ENCODE measurements at places on chromosomes 4 and X.

GRCh38 chr4:23113104-23113503 lies 420.4 kb downstream of the GBA3 start:
- no peak for DNase-seq

GRCh38 chrX:125895518-125895917 lies 270.6 kb downstream of the DCAF12L2 start:
- DNase-seq = no peak

DNA sequence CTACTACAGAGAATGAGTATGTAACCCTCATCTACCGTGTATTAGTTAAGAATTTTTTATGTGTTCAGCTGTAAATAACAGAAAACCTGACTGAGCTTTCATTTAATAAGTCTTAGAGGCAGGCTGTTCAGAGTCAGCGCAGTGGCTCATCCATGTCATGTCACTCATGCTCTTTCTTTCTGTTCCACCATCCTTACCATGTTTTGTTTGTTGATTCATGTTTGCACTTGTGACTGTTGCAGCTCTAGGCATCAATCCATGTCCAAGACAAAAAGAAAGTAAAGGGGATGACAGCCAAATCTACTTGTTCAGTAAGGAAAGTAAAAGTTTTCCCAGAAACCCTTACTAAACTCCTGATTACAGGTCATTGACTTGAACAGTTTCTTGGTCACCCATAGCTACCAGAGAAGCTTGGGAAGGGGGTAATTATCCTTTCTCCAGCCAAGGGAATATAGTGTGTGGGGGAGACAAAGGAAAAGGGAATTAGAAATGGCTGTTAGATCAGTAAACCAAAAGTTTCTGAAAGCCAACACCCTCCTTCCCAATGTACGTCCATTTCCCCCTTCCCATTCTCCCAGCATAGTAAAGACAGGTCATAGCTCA lies 9.0 kb downstream of the ART3 start:
- DNase-seq = no peak

- DNase-seq = no peak
Observed at GRCh38 chrX:40543661-40544328, 37.0 kb upstream of the ATP6AP2 start.

DNA sequence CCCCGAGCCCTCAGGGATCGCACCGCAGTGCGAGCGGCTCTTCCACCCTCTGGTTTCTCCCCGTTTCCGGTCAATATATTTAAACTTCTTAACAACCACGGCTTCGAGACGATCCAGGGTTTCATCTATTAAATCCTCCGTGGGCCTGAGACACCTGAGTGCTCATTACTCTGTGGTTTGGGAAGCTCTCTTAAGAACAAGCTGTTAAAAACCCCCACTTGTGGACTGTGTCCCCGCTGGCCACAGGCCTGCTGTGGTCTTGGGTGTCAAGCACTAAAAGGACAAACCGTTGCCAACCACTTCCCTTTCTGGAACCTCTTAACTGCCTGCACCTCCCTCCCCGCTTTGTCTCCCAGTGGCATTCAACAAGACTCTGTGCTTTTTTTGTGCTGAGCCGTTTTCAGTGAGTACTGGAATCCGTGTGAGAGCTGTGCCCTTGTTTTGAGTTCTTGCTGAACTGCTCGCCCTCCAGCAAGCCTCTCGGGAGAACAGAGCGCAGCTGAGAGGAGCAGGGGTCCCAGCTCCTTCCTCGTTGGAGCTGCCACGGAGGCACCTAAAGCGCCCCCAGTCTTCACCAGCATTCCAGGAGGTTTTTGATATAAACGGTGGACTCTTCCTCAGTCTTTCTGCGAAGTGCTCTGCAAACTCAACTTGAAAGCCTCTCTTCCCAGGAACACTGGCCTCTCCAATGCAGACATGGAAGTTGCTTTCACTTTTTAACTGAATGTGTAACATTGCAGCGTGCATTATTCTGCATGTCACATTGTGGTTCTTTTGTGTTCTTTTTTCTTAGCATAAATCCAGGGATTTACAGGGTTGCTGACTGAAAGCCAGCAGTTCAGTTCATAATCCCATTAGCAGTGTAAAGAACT lies 691 bp upstream of the IGFBP7 start:
- peak; percentile 24 for DNase-seq

DNA sequence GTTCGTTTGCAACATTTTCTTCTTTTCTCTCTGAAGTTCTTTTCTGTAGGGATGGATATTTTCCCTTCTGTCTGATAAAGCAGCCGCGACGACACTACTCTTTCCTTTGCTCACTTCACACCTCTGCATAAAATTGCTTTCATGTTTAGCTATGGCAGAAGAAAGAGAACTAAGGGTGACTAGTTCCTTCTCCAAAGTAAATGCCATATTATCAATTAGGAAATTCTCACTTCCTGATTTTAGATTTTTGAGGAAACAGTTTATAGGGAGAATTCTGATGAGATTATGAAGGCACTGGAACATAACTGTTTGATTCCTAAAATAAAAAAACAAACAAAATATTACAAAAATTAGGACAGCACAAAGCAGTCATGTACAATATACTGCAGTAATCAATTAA lies 29.2 kb downstream of the FANCB start:
- DNase-seq = no peak

GRCh38 chr4:1375761-1376322 lies 28.8 kb downstream of the UVSSA start:
- peak; percentile 42 for DNase-seq

DNA sequence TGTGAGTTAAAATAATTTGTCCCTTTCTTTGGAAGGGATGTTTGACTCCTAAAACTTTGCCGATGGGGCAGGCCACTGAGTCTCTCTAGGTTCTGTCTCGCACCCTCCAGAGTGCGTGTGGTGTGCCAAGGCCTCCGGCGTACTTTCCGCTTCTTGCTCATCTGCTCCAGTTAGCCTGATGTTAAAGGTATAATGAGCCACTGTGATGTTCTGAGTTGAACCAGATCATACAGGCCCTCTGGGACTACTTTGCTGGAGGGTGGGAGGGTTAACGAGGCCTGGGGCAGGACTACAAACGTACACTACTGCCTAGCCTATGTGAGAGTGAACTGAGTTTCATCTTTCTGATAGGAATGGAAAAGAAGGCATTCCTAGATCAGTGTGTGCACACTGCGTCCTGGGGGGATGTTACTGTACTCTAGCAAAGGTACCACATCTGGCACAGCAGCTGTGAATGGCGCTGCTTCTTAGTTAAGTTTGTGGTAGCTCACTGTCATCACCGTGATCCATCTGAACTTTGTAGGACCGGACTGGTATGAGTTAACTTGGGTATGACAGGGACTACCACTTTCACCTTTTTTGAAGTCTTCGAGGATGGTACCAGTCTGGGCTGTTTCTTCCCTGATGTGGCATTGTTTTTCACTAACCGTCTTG lies 60.2 kb downstream of the RGS12 start:
- no peak for DNase-seq

- DNase-seq = no peak
Observed at GRCh38 chr4:147735413-147736301, 3.8 kb downstream of the ARHGAP10 start.

GRCh38 chrX:153414856-153415510 lies 3.7 kb downstream of the ZFP92 start:
- no peak for DNase-seq

DNA sequence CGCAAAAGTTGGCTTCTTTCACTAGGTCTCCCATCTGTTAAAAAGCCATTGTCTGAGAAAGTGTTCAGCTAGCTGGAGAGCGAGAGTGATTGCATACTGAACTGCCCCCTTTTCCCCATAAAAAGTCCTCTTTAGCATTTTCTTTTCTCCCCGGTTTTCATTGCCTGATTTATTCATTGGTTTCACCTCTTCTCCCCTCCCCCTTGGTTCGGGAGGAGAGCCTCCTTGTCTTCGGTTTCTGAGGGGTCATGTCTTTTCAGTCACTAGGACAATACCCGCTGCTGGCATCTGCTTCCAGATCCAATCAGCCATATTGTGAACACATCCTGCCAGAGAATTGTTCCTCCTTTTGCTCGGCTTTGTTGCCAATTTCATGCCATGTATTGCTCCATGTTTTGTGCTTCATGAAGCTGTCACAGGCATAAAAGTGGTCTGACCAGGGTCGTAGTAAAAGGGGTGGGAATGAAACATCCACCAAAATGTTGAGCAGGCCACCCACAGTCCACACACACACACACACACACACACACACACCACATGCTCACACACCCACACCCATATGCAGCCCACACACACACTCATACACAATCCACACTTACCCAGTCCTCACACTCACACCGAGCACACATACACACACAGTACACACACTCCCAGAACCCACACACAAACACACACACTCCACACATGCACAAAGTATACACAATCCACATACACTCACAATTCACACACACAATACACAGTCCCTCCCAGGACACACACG lies 136.0 kb downstream of the NKX6-1 start:
- DNase-seq = no peak

DNA sequence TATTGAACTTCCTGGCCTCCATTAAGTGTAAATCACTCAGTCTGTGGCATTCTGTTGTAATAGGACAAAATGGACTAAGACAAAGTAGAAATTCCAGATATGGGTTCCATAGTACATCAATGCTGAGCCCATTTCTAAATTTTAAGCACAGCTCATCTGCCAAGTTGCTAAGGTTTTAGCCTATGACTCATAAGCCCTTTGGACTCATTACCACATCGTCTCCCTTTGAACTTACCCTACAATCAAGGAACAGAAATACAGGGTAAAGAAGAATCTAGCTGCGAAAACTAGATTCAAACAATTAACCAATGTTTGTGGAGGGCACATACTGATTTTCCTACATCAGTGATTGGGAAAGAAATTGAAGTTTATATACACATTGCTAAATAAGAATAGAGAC lies 31.8 kb downstream of the NAA11 start:
- DNase-seq = no peak

DNA sequence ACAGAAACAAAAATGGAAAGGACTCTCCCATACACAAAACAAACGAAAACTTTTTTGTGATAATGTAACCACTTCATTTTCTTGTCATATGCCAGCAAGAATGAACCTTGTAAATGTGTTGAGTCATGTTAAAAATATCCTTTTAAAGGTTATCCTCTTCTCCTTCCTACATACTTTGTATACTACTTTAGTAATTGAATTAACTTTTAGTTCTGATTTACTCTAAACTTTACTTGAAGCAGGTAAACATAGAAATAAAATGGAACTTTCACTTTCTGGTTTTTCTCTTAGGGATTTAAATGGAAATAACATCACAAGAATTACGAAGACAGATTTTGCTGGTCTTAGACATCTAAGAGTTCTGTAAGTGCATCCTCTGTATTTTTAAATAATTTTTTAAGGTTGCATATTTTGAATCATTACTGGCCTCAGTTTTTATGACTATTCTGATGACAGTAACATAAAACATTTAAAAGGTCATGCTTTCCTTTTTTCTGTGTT lies 4.7 kb downstream of the SLIT2 start:
- DNase-seq = no peak

DNA sequence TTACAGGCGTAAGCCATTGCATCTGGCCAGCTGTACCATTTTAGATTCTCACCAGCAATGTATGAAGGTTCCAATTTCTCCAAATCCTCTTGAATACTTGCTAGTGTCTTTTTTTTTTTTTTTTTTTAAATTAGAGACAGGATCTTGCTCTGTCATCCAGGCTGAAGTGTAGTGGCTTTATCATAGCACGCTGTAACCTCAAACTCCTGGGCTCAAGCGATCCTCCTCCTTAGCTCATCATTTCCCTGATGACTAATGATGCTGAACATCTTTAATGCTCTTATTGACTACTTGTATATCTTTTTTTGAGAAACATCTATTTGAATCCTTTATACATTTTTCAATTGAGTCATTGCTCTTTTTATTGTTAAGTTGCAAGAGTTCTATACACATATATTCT lies 40.3 kb downstream of the HDAC8 start:
- DNase-seq = no peak

DNA sequence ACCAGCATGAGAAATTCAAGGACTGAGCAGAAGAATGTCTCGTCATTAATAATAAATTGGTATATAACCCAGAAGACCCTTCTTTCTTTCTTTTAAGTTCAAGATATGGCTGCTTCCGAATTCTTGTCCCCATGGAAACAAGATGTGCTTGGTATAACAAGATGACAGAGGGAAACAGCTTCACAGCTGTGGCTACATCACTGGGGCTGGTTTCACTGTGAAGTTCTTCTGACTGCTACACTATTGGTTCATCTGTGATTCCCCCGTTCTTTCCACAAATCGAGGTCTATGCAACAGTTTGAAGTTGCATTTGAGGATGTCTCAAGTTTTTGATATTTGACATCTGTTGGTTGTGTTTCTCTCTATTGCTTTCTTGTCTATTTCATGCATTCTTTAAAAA lies 12.3 kb upstream of the DTHD1 start:
- no peak for DNase-seq

- DNase-seq = peak; percentile 53
Observed at GRCh38 chrX:103687696-103688201, 1.2 kb upstream of the MORF4L2 start.

- DNase-seq = no peak
Observed at GRCh38 chr4:172708184-172708583, 460.4 kb upstream of the GALNT7 start.

DNA sequence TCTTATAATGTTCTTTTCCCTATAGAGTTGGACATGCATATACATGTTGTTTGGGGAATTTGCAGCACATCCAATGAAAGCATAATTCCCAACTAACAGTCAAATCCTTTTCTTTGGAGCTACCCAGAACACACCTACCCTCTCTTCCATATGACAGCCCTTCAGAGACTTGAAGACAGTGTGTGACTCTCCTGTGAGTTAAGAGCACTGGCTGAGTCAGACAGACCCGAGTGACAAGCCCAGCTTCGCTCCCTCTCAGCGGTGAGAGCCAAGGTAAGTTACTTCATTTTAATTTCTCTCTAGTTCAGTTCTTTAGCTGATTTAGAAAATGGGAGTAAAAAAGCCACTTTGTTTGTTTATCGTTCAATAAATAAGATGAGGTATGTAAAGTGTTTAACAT lies 86.3 kb downstream of the RTL9 start:
- DNase-seq = no peak

Measured in breast epithelium (tissue), 4 donors.